ENCODE measurements at places on chromosomes 5 and 9. TPM values are rescaled to one million over a fixed set of nuclear protein-coding genes. Genes with fewer than 3 reads are reported as not detected.

DOCK2 gene
- 3.5 TPM for total RNA-seq

IFNA2 gene
- not detected for total RNA-seq

IGFBPL1 gene
- total RNA-seq = 9.1 TPM

ITGA2 gene
- total RNA-seq = 5.2 TPM

ZFYVE16 gene
- total RNA-seq = 30.1 TPM

QRFP gene
- total RNA-seq = not detected

IFNA16 gene
- total RNA-seq = not detected

CCNH gene
- total RNA-seq = 141 TPM

PDCD1LG2 gene
- 8.8 TPM for total RNA-seq

PCDHGA12 gene
- 0.34 TPM for total RNA-seq

RPL12 gene
- 1,639 TPM for total RNA-seq

F2RL1 gene
- 0.41 TPM for total RNA-seq

ZMAT2 gene
- total RNA-seq = 114 TPM

MLANA gene
- total RNA-seq = not detected

DIPK1B gene
- total RNA-seq = not detected

PLPPR1 gene
- not detected for total RNA-seq

ZNF484 gene
- 9.6 TPM for total RNA-seq

C9orf153 gene
- not detected for total RNA-seq

ADRB2 gene
- total RNA-seq = 13.8 TPM

TSPAN17 gene
- total RNA-seq = 52.5 TPM

SLC36A2 gene
- not detected for total RNA-seq

FCHO2 gene
- total RNA-seq = 8.9 TPM

SPATA31E1 gene
- total RNA-seq = 0.26 TPM

DNAJA1 gene
- 143 TPM for total RNA-seq

MYMK gene
- total RNA-seq = not detected

Measured in SJSA1 (cell line).